Left ventricle myocardium inferior (tissue), 1 donor: ENCODE measurements at places on chromosomes 4 and X. TPM values are rescaled to one million over a fixed set of nuclear protein-coding genes. Genes with fewer than 3 reads are reported as not detected.

GRCh38 chr4:109209647-109210046, 92.8 kb downstream of the COL25A1 start:
- H3K27ac ChIP-seq, result no peak overlapping the region
- no peaks in the 10 kb centered on the region for H3K27me3 ChIP-seq
- no peaks in the 10 kb centered on the region for H3K4me1 ChIP-seq
- H3K4me3 ChIP-seq, result no peak overlapping the region
- no peak for DNase-seq

DNA sequence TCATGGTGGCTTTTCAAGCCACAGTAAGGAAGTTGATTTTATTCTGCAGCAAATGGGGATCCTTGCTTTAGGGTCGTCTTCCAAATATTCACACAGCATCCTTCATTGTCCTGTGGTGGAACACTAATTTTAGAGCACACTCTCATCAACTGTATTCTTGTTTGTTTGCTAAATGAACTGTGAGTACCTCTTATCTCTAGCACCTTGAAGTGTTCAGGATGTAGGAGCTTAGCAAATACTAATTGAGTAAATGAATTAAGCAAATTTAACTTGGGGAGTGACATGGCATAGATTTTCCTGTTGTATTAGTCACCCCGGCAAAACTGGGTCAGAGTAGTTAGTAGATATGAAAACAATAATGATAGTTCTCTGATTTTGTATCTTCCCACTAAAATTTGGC, 156.9 kb downstream of the UBE2NL start:
- H3K27ac ChIP-seq, result no peak overlapping the region
- H3K36me3 ChIP-seq, result no peaks in the 10 kb centered on the region
- no peak for DNase-seq
- H3K4me3 ChIP-seq, result no peak overlapping the region

GRCh38 chrX:8139716-8140115, 31.4 kb downstream of the VCX2 start:
- DNase-seq, result no peak
- H3K4me3 ChIP-seq, result no peak overlapping the region
- H3K4me1 ChIP-seq, result no peaks in the 10 kb centered on the region
- H3K27me3 ChIP-seq, result no peaks in the 10 kb centered on the region
- H3K36me3 ChIP-seq, result no peaks in the 10 kb centered on the region

Gene ADAM29
- total RNA-seq, result not detected
